ENCODE measurements at places on chromosomes 3 and 15.

GRCh38 chr3:40546816-40547215 lies 22.1 kb downstream of the ZNF621 start:
- DNase-seq, result no peak
- H3K27me3 ChIP-seq, result no peaks in the 10 kb centered on the region
- no peaks in the 10 kb centered on the region for H3K4me1 ChIP-seq

DNA sequence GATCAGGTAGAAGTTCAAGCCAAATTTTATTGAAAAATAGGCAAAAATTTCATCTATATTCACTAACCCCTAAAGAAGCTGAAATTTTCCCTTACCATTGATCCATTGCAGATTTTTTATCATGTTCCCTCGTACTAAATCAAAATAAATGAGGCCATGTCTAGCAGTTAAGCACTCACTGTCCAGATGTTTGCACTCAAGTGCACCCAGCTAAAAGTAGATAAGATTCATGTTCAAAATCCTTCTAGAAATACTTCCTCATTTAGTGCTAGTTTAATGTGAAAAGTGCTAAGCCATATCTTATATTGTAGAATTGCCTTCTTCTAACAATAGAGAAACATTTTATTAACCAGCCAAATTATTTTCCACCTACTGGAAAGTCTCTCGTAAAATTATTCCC lies 164.7 kb upstream of the UBE2E2 start:
- no peak overlapping the region for H3K27ac ChIP-seq
- peaks cover 13% of the 10 kb centered on the region for H3K4me1 ChIP-seq
- H3K36me3 ChIP-seq, result no peaks in the 10 kb centered on the region
- no peak overlapping the region for H3K4me3 ChIP-seq
- no peaks in the 10 kb centered on the region for H3K27me3 ChIP-seq

GRCh38 chr3:124174476-124174875 lies 182.6 kb upstream of the ROPN1 start:
- no peak overlapping the region for H3K27ac ChIP-seq
- peaks cover 5% of the 10 kb centered on the region for H3K27me3 ChIP-seq
- no peaks in the 10 kb centered on the region for H3K4me1 ChIP-seq
- H3K4me3 ChIP-seq, result no peak overlapping the region

DNA sequence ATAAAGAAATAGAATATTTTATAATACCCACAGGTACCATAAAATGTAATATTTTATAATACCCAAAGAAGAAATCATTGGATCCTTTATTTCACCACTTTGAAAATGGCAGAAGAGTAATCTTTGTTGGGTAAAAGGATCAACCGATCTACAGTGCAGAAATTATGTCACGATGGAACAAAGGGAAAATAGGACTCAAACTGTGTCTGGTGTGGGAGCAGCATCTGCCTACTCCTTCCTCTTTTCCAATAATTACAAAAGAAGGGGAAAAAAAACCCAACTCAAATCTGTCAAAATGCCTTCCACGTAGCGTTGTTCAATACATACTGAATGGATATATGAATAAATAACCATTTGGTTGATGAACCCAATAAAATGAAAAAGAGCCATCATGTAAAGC lies 492.6 kb upstream of the TBL1XR1 start:
- no peaks in the 10 kb centered on the region for H3K27me3 ChIP-seq
- no peak for DNase-seq
- peaks cover 4% of the 10 kb centered on the region for H3K4me1 ChIP-seq
- H3K4me3 ChIP-seq, result no peak overlapping the region
- no peaks in the 10 kb centered on the region for H3K36me3 ChIP-seq
- H3K27ac ChIP-seq, result no peak overlapping the region
